NAMALWA (cell line): ENCODE measurements at places on chromosomes 11 and 22.

DNA sequence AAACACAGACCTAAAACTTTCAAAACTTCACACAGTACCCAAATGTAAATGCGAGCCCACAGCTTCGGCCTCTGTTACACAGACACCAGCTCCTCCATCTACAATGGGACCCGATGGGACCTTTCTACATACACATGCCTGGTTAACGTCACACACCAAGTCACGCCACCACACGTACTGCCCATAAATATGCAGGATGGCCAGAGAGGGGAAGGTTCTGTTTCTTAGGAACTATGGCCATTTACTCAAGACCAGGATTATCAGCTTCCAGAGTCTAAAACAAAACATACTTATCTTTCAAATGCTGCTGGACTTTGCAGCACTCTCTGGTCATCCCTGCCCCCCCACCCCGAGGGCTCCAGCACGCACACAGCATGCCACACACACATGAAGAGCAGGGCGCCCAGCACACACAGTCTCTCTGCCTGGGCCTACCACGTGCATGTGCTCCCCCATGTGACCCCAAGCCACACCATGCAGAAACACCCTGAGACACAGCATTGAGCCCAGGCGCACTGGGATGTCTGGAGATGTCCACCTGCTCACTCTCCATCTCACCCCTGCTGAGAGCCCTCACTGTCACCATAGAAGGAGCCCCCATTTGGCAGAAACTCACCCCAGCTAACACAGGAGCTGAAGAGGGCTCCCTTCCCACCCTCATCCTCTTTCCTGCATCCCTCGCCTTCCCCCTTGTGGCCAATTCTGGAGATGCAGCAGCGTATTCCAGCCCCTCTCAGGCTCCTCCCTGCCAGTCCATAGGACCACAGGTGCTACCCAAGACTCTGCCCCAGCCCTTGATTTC lies 61.8 kb downstream of the SLC22A12 start:
- peak; percentile 84 for DNase-seq

GRCh38 chr11:115696563-115696962 lies 192.3 kb upstream of the CADM1 start:
- no peak for DNase-seq

- DNase-seq, result no peak
These were observed 138.1 kb downstream of the SBF2 start for GRCh38 chr11:10155793-10156490.

GRCh38 chr11:111088847-111089355 lies 156.6 kb upstream of the POU2AF2 start:
- DNase-seq, result no peak

DNA sequence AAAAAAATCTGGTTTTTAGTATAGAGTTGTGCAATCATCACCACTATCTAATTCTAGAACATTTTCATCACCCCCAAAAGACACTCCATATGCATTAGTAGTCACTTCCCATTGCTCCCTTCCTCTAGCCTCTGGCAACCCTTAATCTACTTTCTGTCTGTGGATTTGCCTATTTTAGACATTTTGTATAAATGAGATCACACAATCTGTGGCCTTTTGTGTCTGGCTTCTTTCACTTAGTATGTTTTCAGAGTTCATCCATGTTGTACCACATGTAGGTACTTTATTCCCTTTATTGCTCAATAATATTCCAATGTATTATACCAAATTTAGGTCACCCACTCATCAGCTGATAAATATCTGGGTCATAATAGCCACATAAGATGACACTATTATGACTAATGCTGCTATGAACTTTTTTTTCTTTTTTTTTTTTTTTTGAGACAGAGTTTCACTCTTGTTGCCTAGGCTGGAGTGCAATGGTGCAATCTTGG lies 67.5 kb upstream of the SCUBE2 start:
- no peak for DNase-seq
